ENCODE measurements at places on chromosomes 12 and 14. TPM values are rescaled to one million over a fixed set of nuclear protein-coding genes. Genes with fewer than 3 reads are reported as not detected.

DNA sequence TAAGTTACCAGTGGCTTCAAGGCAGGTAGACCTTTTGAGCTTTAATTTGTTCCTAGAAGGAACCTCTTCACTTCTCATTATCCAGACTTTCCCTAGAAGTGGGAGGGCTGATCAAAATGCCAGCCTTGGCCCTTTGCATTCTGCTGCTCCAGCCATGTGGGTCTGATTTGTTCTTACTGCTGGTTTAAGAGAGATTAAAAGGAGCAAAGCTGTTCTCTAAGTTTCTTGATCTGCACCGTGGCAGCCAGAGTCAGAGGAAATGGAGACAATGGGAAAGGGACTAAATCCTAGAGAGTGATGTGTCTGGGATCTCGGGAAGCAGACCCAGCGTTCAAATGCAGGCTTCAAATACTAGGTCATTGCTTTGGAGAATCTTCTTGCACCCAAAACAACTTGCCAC, 759.7 kb downstream of the DIO2 start:
- DNase-seq = no peak

- no peak for DNase-seq
Observed at GRCh38 chr12:132163041-132163910, 19.0 kb downstream of the NOC4L start.

DNA sequence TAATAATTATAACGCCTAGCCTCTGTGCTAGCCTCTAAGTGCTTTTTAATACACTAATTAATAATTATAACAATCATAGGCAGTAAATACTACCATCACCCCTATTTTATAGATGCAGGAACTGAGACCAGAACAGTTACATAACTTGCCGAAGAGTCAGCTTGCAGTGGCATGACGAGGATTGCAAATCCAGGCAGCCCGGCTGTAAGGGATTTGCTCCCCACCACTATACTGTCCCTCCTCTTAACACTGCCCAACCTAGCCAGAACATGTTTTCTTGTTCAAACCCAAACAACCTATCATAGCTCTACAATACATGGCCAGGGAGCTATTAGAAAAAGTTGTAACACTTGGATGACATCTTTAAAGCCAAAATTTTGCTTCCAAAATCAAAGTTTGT, 33.9 kb upstream of the VASH1 start:
- DNase-seq = no peak

DNA sequence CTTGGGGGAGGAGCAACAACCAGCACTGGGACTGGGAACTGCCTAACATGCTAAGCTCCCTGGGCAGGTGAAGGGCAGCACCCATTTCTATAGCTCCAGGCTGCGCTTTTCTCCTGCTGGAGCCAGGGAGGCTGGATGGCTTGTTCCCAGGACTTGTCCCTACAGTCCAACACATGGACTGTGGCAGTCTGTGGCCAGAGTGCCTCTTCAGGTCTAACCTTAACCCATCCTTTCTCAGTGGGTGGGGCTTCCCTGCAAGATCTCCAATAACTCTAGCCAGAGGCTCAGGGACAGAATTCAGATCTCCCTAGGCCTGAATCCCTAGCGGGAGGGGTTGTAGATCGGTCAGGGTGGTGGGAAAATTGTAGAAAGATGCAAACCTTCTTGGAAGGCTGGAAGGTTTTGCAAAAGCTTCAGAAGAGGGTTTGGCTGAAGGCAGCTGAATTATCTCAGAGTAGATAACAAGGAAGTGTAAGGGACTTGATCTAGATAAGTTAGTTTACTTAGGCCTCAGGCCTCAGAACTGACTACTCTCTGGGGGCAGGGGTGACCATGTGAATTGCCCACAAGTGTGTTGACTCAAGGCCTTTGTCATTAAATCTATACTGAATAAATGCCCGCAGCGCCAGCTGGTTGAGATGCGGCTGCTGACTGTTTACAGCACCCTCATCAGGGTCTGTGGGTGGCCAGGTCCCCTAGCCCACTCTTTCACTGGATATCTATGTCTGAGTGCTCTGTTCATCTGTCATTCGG, 60.7 kb downstream of the SSPN start:
- DNase-seq = no peak

- no peak for DNase-seq
Observed at GRCh38 chr12:68097386-68097785, 62.2 kb downstream of the IFNG start.

DNA sequence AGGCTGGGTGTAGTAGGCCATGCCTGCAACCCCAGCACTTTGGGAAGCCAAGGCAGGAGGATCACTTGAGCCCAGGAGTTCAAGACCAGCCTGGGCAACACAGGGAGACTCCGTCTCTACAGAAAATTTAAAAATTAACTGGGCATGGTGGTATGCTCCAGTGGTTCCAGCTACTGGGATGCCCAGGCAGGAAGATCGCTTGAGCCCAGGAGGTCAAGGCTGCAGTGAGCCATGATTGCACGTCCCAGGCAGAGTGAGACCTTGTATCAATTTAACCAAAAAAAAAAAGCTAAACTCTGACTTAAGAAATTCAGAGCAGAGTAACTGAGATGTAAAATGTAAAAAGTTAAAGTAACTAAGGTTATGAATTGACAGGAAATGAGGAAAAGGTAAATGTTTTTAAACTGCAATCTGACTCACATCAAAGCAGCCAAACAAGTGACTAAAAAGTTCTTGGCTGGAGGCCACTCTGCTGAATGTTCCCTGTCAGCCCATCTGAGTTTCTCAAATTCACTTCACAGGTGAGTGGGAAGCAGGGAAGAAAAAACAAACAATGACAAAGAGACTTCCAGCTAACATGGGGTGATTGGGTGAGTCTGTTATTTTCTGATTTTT, 21.3 kb downstream of the PRKD1 start:
- DNase-seq = no peak

DNA sequence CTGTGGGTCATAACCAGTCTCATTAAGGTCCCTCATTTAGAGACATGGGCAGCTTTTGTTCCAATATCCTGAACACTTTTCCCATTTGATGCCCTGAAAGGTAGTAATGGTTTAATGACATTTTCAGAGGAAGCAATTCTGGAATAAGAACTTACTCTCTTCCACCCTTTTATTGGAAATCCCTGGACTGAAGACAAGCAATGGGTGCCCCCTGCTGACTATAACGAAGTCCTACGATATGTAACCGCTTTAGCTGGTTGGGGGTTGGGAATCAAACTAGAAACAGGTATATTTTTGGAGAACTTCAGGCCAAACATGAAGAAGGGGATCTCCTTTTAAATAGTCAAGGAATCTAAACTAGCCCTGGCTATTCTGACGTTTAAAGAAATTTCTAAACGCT, 20.5 kb downstream of the SARNP start:
- peak; percentile 73 for DNase-seq

DNA sequence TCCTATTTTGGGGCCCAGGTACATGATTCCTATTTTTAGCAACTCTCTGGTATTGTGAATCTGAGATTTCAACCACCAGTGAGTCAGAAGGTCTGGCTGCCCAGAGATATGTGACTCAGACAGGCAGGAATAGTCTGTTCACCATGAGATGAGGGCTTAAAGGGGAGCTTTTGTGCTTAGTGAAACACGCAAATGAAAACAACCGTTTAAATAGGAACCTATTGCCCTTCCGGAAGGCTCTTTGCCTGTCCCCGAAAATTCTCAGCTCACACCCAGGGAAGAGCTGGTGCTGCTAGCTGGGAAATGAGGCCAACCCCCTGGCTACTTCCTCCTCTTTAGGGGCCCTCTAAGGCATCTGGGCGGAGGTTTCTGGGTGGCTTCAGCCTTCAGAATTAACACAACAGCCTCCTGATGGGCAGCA, 283.6 kb downstream of the CACNA1C start:
- no peak for DNase-seq

DNA sequence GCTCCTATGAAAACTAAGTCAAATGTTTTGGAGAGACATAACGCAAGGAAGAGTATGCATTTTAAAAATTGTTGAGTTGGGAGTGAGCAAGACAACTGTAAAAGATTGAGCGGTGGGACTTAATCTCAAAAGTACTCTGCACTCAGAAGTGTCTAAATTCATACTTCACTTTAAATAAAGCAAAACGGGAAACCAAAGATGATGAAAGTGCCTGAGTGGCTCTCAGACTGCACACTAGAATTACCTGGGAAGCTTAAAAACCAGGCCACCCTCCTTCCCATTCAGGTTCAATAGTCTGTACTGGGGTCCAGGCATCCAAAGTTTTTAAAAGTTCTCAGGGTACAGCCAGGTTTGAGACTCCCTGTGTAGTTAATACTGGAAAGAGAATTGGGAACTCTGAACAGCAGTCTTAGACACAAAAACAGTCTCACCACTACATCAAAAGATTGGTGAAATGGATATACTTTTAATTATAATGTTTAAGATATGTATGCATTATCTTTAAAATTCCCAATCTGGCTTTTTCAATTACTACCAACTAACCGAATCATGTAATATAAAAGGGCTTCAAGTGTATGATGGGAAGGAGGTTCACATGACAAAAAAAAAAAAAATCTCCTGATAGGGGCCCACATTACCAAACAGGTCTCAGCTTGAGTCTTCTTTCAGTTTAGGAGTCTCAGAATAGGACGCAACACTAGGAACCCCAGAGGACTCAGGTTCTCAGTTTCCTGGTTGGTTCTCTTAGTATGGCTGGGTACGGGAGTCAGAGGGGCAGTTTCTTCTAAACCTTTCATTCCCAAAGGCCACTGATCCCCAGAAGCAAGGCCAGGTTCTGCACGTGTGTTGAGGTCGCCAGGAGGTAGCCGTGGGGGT, 1.0 kb downstream of the HOMEZ start:
- peak; percentile 74 for DNase-seq

- DNase-seq = no peak
Observed at GRCh38 chr14:105913221-105913620, 386.8 kb downstream of the TMEM121 start.

GRCh38 chr12:130146176-130146931, 15.9 kb upstream of the FZD10 start:
- no peak for DNase-seq

GRCh38 chr12:78441737-78442453, 422.7 kb upstream of the SYT1 start:
- DNase-seq = no peak

- DNase-seq = no peak
Observed at GRCh38 chr14:64844272-64844671, 35.4 kb downstream of the SPTB start.

- no peak for DNase-seq
Observed at GRCh38 chr12:45429831-45430230, 213.9 kb downstream of the ANO6 start.

- peak; percentile 72 for DNase-seq
Observed at GRCh38 chr12:8127138-8127537, 3.7 kb downstream of the CLEC4A start.

DNA sequence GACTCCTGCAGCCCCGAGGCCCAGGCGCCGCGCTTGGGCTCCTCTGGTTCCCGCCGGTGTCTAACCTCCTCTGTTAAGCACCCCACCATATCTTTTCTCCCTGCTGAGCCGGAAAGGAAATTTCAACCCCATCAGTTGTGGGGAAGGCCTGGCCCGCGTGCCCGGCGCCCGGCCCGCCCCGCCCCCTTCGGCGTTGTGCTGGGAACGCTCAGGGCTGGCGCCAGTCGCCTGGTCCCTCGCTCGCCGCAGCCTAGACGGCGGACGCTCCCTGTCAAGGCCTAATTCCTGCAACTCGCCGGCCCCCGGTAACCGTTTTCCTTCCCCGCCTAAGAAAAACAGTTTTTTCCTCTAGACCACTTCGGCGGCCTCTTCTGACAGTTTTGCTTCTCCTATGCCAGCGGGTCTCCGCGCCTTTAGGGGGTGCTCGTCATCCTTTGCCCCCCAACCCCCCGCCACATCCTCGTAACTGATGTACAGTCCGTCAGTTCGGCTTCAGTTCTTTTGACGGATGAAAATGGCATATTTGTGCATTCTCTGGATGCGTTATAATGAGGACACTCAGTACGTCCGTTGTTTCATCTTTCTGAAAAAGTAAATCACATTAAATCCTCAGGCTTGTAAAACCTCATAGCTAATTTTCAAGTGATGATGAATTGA, 506 bp upstream of the NAP1L1 start:
- DNase-seq = no peak

DNA sequence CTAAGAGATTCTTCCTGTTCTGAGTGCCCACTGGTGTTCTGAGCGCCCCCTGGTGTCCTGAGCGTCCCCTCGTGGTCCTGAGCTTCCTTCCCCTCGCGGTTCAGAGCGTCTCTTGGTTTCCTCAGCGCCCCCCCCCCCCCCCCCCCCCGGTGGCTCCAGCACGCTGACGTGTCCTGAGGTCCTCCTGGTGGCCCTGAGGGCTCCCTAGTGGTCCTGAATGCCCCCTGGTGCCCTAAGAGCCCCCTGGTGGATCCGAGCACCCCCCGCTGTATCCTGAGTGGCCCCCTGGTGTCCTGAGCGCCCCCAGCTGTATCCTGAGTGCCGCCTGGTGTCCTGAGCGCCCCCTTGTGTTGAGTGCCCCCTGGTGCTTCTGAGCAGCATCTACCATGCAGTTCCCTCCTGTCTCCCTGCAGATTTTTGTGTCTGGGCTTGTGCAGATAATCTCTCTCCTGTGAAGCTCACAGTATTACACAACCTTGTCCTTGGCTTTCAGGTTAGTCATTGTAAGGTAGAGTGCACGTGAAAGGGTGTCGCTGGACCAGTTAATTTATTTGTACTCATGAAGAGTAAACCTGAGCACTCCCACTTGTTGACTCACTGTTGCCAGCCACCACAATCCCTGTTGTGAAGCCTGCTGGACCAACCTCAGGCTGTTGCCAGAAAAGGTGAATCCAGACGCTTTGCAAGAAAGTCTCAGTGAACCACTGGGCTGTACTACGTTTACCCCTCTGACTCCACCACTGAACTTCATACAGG, 1168.4 kb downstream of the TMEM121 start:
- DNase-seq = peak; percentile 92

- DNase-seq = peak; percentile 73
Observed at GRCh38 chr12:123270214-123271000, 1.2 kb downstream of the CDK2AP1 start.

DNA sequence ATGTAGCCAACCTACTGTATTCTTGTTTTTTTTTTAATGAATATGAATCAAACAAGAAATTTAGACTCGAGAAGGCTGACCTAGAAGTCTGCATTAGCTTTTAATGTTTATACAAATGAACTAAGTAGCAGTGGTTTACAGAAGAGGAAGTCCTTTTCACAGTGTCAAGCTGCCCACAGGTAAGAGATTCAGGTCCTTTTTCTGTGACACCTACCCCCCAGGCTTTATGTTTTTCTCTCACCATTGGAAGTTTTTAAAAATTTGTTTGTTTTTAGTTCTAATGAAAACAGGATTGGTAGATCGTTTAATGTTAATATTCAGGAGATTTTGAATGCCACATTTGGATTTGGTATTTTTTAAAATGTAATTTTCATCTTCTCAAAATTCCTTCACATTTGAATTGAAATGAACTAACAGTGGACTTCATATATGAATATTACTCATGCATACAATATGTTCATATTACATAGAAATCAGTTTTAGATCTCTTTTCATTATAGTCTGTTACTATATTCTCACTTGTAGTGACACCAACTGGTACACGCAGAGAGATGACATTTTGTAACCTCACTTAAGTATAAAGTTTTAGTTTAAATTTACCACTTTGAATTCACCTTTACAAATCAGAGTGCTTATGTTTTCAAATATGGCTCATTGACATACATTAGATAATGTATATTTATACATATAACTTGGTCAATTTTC, 29.7 kb downstream of the ATF7IP start:
- peak; percentile 21 for DNase-seq

The TTC9 gene
- 4.8 TPM for total RNA-seq

The PRIMA1 gene
- not detected for total RNA-seq

The DDHD1 gene
- 70.2 TPM for total RNA-seq

The DPPA3 gene
- not detected for total RNA-seq

The RNASE2 gene
- total RNA-seq = not detected

The GALNT9 gene
- not detected for total RNA-seq
